ENCODE measurements at places on chromosomes 1 and 21.

GRCh38 chr21:19420565-19420964 is 1017.0 kb upstream of the TMPRSS15 start:
- DNase-seq = no peak

GRCh38 chr1:201766131-201766866 is 62.7 kb upstream of the IPO9 start:
- DNase-seq = no peak

DNA sequence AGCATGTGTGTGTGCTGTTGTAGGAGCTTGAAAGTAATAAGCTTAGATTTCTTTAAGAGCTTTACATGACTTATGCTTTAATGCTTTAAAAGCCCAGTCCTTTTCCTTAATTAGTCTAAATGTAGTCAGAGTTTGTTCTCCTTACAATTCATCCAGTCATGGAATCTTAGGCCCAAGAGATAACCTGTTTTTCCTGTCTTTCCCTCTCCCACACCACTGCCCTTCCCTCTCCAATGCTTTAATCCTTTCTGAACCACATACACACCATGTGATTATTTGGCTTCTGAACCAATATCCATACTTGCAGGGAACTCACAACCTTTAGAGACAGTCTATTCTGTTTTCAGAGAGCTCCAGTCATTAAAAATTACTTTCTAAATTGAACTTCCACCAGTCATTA is 37.6 kb downstream of the ALG6 start:
- DNase-seq = no peak

DNA sequence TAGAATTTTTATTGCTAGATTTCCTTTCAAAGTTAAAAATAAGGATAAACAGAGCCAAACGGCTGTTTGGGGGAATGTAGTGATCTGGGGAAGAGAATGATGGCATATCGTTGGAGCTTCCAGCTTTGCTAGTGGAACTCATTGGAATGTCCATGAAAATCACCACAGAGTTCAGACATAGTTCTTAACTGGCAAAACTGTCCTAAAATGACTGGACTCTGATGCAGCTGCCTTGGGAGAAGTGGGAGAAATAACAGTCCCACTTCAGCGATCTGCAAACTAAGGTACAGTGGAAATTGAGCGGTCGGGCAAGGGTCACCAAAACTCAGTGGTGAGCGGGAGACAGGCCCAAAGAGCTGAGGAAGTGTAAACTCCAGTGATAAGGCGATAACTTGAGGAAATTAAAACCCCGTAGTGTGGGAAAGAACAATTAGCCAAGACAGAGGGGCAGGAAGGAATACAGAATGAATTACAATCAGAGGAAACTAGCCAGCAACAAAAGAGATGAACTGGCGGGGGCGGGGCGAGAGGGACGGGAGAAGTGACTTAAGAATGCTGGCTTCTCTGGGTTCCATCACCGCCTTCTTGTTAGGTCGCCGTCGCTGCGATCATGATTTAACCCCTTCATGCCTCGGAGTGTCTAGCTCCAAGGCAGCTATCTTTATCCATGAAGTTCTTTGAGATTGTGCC is 89.8 kb upstream of the ARHGAP29 start:
- no peak for DNase-seq

DNA sequence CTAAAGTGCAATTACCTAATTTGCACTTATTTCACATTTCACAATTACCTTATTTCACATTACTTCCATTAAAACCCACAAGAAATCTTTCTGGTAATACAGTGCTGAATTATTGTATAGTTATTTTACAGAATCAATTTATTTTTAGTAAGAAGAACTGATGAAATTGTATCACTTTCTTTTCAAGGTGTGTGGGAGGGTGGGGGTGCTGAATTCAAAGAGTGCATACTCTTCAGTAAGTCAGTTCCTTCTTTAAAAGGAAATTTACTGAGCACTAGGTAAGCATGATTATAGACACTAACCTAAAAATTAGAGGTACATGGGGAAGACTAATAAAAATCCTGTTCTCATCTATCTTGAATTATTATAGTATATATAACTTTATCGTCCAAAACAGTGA is 731.6 kb upstream of the ADGRL4 start:
- no peak for DNase-seq

All from MM.1S (cell line).